Astrocyte of the hippocampus (primary cell): ENCODE measurements at places on chromosomes 6 and 20.

GRCh38 chr6:551405-551804, 105.5 kb downstream of the HUS1B start:
- peak; percentile 29 for DNase-seq

DNA sequence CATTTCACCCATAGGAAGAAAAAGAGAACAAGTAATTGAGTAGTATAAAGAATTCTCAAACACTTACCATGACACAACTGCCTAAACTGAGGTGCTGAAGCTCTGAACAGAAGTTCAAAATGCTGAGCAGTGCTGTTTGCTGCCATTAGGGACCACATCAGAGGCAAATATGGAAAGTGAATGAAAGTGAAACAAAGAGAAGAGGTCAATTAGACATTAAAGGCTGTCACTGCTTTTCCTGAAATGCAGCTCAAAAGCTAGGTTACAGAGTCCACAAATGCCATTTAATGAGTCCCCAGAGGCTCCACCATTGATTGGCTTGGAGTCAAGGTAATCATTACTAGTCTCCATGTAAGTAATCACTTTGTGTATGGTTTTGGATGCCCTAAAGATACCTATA, 46.1 kb downstream of the POU3F2 start:
- no peak for DNase-seq

GRCh38 chr20:17673084-17673483, 9.0 kb downstream of the RRBP1 start:
- DNase-seq, result no peak

DNA sequence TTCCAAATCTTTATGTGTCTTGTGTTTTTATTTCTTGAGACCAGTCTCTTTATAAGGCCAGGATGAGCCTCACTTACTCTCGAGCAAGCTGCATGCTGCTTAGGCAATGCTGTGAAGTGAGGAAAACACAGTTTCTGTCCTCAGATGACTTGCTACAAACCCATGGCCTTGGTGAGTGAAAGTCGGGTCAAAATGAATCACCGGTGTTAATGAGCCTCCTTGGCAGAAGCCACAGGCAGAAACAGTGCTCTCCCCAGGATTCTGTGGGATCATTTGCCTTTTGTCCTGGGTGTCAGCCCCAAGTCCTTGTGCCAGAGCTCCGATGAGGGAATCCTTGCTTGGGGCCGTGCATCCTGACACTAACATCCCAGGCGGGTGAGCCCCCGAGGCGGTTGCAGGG, 482.5 kb downstream of the QKI start:
- peak; percentile 79 for DNase-seq

- DNase-seq, result no peak
Observed at GRCh38 chr6:154429711-154430110, 73.1 kb upstream of the IPCEF1 start.

- DNase-seq, result no peak
Observed at GRCh38 chr6:43776799-43777776, 7.1 kb downstream of the VEGFA start.

DNA sequence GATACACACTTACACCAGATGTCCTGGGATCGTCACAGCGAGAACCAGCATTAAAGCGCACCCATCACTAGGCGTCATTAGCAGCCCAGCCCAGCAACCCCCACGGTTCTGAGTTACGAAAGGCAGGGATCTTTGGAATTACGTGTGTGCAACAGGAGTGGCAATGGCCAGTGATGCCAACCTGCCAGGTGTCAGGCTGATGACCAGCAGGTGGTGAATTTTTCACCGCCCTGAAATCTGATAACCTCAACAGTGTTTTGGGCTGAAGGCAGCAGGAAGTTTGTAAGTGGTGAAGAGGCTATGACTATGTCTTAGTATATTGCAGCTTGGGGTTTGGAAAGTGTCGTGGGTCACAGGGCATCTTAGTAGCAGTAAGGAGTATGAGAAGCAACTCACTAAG, 166.1 kb downstream of the TMEM242 start:
- DNase-seq, result no peak

DNA sequence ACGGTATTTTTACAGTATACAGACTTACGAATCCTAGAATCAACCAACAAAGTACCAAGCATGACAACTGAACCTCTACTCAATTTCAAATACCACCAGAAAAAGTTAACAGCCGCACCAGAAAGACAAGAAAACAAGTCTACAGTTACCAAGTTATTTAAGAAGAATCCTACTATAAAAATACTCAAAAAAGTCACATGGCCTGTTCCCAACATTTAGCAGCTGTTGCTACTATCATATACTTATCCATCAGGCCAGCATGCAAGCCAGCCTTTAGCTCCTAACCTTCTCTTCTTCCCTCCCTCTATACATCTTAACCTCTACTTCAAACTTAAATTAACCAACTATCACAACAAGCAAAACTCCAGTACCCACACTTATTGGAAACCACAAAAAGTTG, 1.9 kb downstream of the SYNCRIP start:
- peak; percentile 12 for DNase-seq

- peak; percentile 20 for DNase-seq
Observed at GRCh38 chr20:33370291-33370690, 31.0 kb downstream of the CDK5RAP1 start.

- DNase-seq, result no peak
Observed at GRCh38 chr20:51680067-51680749, 88.0 kb downstream of the ATP9A start.

- DNase-seq, result no peak
Observed at GRCh38 chr20:859751-860231, 26.3 kb downstream of the FAM110A start.

DNA sequence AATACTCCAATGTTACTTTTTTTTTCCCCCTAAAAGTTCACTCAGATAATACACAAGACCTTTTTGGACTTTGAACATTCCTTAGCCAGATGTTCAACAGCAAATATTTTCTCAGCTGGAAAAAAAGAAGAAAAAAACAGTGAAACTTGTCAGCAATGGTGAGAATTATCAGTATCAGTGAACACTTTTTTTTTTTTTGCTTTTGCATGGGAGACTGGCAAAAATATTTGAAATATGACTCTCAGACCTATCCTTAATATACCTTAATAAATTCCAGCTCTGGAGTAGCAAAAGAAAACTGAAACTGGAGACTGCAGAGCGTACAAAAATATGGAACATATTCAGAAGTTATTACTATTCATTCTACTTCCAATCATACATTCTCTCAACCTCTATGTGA, 92.3 kb downstream of the RFPL4B start:
- DNase-seq, result no peak
